ENCODE measurements at places on chromosomes 7 and 10. TPM values are rescaled to one million over a fixed set of nuclear protein-coding genes. Genes with fewer than 3 reads are reported as not detected.

DNA sequence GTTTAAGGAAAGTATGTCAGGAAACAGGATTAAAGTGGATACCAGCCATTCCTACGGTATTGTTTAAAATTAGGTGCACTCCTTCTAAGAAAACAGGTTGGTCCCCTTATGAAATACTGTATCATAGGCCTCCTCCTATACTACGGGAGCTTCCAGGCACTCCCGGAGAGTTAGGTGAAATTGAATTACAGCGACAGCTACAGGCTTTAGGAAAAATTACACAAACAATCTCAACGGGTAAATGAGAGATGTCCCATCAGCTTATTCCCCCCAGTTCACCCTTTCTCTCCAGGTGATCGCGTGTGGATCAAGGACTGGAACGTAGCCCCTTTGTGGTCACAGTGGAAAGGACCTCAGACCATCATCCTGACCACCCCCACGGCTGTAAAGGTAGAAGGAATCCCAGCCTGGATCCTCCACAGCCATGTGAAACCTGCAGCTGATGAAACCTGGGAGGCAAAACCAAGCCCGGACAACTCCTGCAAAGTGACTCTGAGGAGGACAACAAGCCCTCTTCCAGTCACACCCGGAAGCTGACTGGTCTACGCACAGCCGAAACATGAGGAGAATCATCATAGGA lies 25.1 kb upstream of the GHITM start:
- DNase-seq: no peak

- DNase-seq: no peak
These were observed 466.3 kb downstream of the ARL4A start for GRCh38 chr7:13153742-13154141.

GRCh38 chr7:107446988-107447387 lies 22.9 kb upstream of the GPR22 start:
- no peak for DNase-seq

DNA sequence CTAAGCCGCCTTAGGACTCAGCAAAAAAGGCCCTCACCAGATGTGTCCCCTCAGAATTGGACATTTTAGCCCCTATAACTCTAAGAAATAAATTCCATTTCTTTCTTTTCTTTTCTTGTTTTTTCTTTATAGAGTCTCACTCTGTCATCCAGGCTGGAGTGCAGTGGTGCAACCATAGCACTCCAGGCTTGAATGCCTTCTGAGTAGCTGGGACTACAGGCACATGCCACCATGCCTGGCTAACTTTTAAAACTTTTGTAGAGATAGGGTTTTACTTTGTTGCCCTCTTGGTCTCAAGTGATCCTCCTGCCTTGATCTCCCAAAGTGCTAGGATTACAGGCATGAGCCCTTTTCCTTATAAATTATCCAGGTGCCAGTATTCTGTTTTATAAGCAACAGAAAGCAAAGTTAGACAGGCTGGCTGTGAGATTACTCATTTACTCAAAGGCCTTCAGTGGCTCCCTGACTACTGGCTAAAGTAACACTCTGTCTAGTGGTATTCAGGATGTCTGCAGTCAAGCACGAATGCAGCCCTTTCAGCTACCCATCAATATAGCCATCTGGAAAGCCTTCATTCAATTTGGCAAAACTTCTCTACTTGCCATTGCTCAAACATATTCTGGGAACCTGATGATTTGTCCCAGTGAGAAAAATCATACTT lies 128.6 kb downstream of the ICA1 start:
- no peak for DNase-seq

DNA sequence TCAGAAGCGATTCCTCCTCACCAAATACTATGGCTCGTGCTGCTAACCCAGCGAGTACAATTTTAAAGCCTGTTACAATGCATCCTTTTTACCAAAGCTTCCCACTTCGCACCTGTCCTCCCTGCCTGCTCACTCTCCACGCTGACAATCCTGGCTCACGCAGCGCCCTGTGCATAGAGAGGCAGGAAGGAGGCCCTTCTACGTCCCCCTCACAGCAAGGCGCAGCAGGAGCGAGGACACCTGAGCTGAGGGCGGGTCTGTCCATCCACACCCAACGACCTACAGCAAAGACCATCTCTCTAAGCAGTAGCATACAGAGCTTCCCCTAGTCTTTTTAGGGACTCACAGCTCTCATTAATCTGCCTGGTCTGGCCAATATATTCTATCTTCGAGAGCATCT lies 46.0 kb downstream of the MKI67 start:
- DNase-seq: no peak

DNA sequence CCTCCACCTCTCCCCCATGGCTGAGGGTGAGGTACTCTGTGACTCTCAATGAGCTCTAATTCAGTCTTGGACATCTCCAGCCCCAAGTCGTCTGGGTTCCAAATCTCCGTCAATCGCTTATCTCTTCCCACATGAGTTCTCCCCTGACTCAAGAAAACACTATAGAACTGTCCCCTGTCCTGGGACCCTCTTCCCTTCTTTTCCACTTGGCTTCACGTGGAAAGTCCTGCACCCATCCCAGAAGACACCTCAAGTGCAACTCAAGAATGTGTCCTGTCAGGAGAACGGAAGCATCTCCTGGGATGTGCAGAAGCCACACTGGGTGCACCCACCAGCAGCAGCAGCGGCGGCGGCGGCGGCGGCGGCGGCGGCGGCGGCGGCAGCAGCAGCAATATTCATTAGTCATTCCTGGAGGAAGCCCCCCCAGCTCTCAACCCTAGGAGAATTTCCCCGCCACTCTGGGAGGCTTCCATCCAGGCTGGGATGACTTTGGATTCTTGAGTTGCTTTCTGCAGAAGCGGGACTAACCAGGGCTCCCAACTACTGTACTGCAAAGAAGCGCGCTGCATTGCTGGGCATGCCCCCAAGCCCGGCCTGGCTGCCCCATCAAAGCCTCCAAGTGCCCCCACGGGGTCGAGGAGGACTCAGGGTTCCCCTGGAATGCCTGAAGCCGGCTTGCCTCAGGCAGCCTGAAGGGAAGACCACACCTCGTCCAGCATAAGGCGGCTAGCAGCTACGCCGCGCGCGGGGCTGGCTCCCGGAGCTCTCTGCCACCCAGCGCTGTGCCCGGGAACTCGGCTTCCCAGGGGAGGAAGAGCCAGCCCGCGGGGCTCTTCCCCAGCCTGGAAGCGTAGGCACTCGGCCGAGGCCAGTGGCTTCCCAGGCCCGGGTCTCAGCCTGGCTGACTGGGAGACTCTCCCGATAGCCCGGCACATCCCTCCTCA lies 1.0 kb downstream of the CRTAC1 start:
- peak; percentile 26 for DNase-seq

- DNase-seq: no peak
These were observed 89.5 kb downstream of the VPS41 start for GRCh38 chr7:38819463-38819862.

GRCh38 chr7:65960351-65961074 lies 21.5 kb downstream of the GUSB start:
- peak; percentile 47 for DNase-seq

DNA sequence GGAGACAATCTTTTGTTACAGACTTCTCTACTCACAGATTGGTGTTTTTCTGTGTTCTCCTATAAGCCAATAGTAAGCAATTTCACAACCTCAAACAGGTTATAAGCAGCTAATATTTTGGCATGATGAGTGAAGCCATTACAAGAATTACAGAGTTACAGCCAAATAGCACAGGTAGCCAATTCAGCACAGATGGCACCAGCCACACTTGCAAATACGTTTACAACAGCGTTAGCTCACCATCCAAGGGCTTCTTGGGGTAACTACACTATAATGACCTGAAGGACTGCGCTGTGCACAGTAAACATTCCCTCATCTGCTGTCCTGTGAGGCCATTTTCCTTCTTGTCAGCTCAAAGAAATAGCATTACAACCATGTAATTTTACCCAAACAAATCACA lies 428.6 kb downstream of the TCERG1L start:
- DNase-seq: peak; percentile 63

GRCh38 chr7:2452074-2452507 lies 24.1 kb downstream of the GRIFIN start:
- DNase-seq: no peak

DNA sequence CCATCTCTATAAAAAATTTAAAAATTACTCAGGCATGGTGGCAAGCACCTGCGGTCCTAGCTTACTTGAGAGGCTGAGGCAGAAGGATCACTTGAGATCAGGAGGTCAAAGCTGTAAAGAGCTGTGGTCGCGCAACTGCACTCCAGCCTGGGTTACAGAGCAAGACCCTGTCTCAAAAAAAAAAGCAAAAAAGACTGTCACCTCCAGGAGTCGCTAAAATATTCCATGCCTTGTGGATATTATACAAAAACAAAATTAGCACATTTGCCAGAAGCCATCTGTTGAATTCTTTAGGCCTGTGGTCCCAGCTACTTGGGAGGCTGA lies 87.0 kb upstream of the SDK1 start:
- DNase-seq: no peak

- no peak for DNase-seq
These were observed 76.0 kb downstream of the HIP1 start for GRCh38 chr7:75662579-75663301.

GRCh38 chr10:34045571-34046190 lies 711.2 kb upstream of the NRP1 start:
- DNase-seq: no peak

DNA sequence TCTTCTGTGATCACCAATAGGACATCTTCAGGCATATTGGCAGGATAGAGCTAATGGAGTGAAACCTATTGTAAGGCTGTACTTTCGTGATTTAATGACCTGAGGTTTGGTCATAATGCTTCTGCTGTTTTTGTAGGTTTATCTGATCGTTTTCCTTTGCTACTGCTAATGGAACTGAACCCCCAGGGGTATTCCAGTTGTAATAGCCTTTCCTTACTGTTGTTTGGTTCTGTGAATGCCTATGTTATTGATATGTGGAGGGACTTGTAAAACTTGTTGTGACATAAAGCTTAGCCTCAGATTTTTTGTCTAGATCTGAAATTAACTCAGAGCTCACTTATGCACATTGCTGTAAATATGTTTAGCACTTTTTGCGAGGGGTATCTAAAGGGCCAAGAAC lies 10.9 kb upstream of the VWA2 start:
- no peak for DNase-seq

GRCh38 chr7:27116962-27117886 lies 13.3 kb downstream of the HOXA4 start:
- no peak for DNase-seq

GRCh38 chr10:44293842-44294241 lies 91.1 kb downstream of the CXCL12 start:
- DNase-seq: no peak

DNA sequence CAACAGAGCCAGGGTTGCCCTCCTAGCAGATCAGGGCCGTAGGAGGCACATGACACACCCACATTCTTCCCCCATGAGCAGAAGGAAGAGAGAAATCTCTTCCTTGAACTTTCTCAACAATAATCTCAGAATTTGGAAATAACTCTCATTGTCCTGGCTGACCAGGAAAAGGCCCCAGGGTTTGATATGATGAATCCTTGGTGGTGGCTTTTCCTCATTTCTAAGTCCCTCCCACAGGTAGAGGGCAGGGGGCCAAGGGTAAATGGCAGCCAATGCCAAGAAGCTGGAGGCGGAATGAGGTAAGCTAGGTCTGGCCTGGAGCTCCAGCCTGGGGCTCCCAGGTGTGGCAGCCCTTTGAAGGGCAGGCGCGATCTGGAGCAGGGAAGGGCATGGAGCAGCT lies 67.8 kb downstream of the GRB10 start:
- no peak for DNase-seq

DNA sequence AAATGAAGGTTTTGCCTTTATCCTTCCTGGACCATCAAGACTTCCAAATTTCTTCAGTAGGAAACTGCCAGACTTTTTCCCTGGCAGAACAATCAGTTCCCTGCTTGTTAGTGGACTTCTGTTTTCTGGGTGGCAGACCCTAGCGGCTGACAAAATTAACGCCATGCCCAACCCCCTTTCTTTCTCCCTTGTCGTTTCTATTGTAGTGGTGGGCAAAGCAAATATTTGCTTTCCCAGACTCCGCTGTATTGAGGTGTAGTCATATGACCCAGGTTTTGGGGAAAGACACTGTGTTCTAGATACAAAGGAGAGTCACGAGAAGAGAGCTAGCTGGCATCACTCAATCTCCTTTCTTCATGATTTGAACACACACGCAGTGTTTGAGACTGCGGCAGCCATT lies 7.7 kb downstream of the PON2 start:
- DNase-seq: no peak

DNA sequence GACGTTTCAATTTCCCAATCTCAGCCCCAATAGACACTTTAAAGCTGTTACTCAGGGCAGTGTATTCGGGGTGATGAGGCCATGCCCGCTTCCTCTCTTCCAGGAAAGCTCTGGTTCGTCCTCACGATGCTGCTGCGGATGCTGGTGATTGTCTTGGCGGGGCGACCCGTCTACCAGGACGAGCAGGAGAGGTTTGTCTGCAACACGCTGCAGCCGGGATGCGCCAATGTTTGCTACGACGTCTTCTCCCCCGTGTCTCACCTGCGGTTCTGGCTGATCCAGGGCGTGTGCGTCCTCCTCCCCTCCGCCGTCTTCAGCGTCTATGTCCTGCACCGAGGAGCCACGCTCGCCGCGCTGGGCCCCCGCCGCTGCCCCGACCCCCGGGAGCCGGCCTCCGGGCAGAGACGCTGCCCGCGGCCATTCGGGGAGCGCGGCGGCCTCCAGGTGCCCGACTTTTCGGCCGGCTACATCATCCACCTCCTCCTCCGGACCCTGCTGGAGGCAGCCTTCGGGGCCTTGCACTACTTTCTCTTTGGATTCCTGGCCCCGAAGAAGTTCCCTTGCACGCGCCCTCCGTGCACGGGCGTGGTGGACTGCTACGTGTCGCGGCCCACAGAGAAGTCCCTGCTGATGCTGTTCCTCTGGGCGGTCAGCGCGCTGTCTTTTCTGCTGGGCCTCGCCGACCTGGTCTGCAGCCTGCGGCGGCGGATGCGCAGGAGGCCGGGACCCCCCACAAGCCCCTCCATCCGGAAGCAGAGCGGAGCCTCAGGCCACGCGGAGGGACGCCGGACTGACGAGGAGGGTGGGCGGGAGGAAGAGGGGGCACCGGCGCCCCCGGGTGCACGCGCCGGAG lies 2.6 kb downstream of the GJD4 start:
- DNase-seq: no peak

The SPDYE16 gene
- 0.68 TPM for total RNA-seq

The STRIP2 gene
- 9.0 TPM for total RNA-seq

The OPN4 gene
- 3.5 TPM for total RNA-seq

The HABP2 gene
- 3.9 TPM for total RNA-seq

The BAMBI gene
- total RNA-seq: 5.3 TPM

The TFPI2 gene
- 0.98 TPM for total RNA-seq

The MMRN2 gene
- 8.8 TPM for total RNA-seq

The IFIT1 gene
- total RNA-seq: 58.7 TPM

The CCDC136 gene
- 91.8 TPM for total RNA-seq

The RGS10 gene
- total RNA-seq: 12.4 TPM

The AQP1 gene
- 46.5 TPM for total RNA-seq

Data from dorsolateral prefrontal cortex (tissue), 122 donors.